ENCODE measurements at places on chromosomes 1 and 21. TPM values are rescaled to one million over a fixed set of nuclear protein-coding genes. Genes with fewer than 3 reads are reported as not detected.

- H3K4me3 ChIP-seq = no peak overlapping the region
- H3K27me3 ChIP-seq = no peaks in the 10 kb centered on the region
- H3K36me3 ChIP-seq = peaks cover 7% of the 10 kb centered on the region
- no peak overlapping the region for H3K27ac ChIP-seq
- no peak for DNase-seq
- H3K4me1 ChIP-seq = no peaks in the 10 kb centered on the region
Measured at GRCh38 chr21:34803782-34804370, 135.1 kb downstream of the CLIC6 start.

The ADAM15 gene
- 133 TPM for total RNA-seq

GRCh38 chr21:45973475-45974072 is 8.0 kb upstream of the COL6A1 start:
- peak overlapping the region; percentile 54 for H3K4me3 ChIP-seq
- H3K4me1 ChIP-seq = peaks cover 24% of the 10 kb centered on the region
- DNase-seq = peak; percentile 68
- H3K27me3 ChIP-seq = peaks cover 9% of the 10 kb centered on the region
- no peaks in the 10 kb centered on the region for H3K36me3 ChIP-seq

GRCh38 chr1:72636631-72637030 is 354.3 kb upstream of the NEGR1 start:
- no peaks in the 10 kb centered on the region for H3K36me3 ChIP-seq
- H3K4me1 ChIP-seq = no peaks in the 10 kb centered on the region
- H3K4me3 ChIP-seq = no peak overlapping the region
- H3K27ac ChIP-seq = no peak overlapping the region
- no peak for DNase-seq
- no peaks in the 10 kb centered on the region for H3K27me3 ChIP-seq

- no peaks in the 10 kb centered on the region for H3K4me1 ChIP-seq
- no peaks in the 10 kb centered on the region for H3K27me3 ChIP-seq
- H3K36me3 ChIP-seq = no peaks in the 10 kb centered on the region
- no peak overlapping the region for H3K4me3 ChIP-seq
Measured at GRCh38 chr1:181143102-181143859, 54.8 kb downstream of the IER5 start.

The MTHFR gene
- total RNA-seq = 85.0 TPM

- H3K27ac ChIP-seq = no peak overlapping the region
- no peak overlapping the region for H3K4me3 ChIP-seq
- no peaks in the 10 kb centered on the region for H3K36me3 ChIP-seq
Measured at GRCh38 chr1:40905061-40905460, 42.9 kb upstream of the CITED4 start.
